Stimulated activated naive CD4-positive, alpha-beta T cell treated with Interleukin-2 at 50 U/mL for 16 hours (primary cell): ENCODE measurements at places on chromosomes 5 and 9.

DNA sequence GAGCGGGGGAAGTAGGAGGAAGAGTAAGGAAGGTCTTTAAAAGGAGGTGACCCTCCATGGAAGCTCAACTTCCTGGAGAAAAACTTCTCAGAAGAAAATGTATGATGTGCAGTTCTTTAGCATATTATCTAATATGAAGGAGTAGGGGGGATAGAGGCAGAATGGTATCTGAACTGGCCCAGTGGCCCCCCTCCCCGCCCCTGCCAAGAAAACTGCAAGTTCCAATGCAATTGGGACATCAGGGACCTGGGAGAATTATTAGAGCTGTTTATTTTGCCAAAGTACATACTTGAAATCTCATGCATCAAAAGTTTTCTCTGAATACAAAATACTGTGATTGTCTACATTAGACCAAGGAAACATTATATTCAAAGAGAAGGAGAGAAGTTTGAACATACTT, 40.6 kb upstream of the GAS1 start:
- no peak for DNase-seq

GRCh38 chr5:155529362-155529761, 515.8 kb downstream of the KIF4B start:
- no peak for DNase-seq

DNA sequence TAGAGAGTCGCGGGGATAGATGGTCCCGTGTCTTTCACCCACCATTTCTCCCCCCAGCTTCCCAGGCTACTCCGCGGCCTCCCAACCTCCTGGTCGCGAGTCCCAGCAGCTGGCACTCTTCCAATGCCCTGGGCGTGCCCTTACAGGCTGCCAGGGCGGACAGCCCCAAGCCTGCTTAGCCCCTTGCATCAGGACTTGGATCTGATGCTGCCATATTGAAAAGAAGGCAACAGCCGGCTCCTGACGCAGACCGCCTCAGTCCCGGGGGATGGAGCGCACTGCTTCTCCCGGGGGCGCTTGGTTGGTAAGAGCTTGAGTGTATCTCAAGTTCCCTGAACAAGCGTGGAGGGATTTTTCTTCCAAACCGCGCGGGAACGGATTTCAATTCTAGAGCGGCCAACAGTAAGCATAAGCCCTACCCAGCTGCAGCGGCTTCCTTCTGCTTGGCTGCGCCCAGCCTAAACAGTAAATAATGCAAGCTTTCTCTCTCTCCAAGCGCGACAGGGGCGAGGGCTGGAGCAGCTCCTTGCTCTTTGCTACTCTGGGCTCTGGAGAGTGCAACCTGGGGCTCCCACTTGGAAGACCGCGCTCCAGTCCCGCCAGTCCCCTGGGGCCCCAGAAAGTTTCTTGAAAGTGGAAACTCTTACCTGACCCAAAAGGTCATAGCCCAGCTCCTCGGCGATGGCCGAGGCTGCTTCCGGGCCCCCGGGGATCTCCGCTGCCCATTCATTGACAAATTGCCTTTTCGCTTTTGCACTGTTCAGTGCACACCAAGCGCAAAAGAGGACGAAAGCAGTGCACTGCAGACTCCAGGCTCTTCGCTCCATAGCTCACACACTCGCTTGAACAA, 607 bp downstream of the PCSK1 start:
- no peak for DNase-seq

GRCh38 chr5:39466846-39467245, 42.1 kb upstream of the DAB2 start:
- DNase-seq: no peak

DNA sequence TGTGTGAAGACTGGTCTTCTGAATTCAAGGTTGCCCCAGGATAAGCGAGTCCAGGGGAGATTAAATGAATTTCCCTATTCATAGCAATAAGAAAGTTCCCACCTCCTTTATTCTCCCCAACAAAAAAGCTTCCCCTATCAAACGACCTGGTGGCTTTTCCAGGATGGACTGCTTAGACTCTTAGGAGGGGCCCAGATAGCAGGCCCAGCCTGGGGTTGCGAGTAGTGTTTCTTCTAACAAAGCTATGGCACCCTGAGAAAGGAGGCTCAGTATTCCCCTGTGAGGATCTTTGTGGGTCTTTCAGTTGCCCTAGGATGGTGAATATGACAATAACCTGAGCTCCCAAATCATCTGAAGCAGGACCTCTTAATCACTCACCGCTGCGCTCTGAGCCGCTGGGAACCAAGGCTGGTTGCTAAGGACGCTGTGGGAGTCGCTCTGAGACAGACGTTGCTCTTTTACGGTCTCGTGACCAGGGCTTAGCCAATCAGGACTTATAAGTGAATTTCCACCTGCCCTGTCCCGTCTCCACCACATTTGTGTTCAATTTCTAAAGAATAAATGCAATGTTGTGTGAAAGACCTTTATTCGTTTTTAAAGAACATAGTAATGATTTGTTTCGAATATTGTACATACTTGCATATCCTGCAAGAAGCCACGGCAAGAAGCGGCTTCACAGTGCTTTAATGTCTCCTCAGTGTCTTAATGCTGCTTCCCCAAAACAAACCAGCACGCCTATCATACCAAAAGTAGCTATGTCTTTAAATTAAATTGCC, at the start of gene TMEM232:
Gene TMEM232, minus strand, starts transcription at position 423 of the 776 bp plus-strand sequence. CDS start 59,319 bp downstream, outside the sequence.
- peak; percentile 71 for DNase-seq

GRCh38 chr5:174446446-174446845, 277.9 kb upstream of the MSX2 start:
- DNase-seq: no peak

DNA sequence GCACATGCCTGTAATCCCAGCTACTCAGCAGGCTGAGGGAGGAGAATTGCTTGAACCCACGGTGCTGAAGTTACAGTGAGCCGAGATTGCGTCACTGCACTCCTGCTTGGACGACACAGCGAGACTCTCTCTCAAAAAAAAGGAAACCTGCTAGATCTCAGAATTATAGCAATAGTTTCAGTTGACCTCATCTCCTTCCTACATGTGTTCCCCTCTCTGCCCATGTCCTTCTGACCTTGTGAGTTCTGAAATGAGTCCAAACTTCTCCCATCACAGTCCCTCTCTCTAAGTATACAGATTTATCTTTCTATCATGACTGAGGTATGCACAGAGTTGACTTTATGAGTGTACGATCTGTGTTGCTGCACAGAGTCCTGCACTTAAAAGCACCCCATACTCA, 44.6 kb upstream of the SHOC1 start:
- DNase-seq: no peak

DNA sequence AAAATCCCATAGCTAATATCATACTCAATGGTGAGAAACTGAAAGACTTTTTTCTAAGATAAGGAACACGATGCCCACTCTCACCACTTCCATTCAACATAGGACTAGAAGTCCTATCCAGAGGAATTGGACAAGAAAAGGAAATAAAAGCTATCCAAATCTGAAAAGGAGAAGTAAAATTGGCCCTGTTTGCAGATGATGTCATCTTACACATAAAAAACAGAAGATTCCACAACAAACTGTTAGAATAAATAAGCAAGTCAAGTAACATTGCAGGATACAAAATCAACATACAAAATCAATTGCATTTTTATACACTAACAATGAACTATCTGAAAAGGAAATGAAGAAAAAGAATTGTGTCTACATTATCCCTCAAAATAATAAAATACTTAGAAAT, 308.0 kb downstream of the MCTP1 start:
- DNase-seq: no peak

- no peak for DNase-seq
Observed at GRCh38 chr9:134945509-134946275, 28.0 kb upstream of the FCN1 start.

DNA sequence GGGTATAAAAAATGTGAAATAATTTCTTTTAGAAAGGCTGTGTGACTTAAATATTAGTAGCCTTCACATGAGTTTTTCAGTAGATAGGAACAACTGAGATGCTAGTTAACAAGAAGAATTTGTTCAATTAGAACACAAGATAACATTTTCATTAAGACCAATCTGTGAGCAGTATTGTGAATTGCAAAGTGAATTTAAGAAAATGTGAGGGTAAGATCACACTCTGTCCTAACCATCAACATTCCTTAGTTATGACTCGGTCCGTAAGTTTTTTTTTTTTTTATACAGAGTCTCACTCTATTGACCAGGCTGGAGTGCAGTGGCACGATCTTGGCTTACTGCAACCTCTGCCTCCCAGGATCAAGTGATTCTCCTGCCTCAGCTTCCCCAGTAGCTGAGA, 180.2 kb upstream of the EGFLAM start:
- DNase-seq: no peak

GRCh38 chr5:145637396-145637795, 197.7 kb downstream of the PRELID2 start:
- no peak for DNase-seq

- no peak for DNase-seq
Observed at GRCh38 chr9:18994263-18994916, 38.6 kb downstream of the SAXO1 start.

GRCh38 chr9:16044579-16044881, 491.7 kb downstream of the CCDC171 start:
- no peak for DNase-seq

- no peak for DNase-seq
Observed at GRCh38 chr5:24714746-24715145, 70.0 kb upstream of the CDH10 start.

DNA sequence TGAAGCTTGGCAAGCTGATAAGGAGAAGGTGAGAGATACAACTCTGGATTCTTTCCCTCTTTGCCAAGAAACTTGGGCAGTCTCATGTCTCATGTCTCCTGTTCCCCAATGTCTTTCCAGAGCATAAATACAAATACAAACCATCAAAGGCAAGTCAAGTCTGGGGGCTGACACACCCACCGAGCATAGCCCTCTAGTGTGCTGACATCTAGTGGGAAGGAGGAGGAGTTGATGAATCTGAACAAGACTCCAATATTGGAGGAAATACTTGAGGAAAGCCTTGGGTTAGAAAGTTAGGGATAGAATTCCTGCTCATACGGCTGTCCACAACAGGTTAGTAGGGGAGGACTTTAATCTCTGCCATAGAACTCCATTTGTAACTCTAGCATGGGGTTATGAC, 8.6 kb downstream of the MLANA start:
- DNase-seq: no peak

GRCh38 chr9:13295556-13295955, 16.1 kb upstream of the MPDZ start:
- DNase-seq: no peak

DNA sequence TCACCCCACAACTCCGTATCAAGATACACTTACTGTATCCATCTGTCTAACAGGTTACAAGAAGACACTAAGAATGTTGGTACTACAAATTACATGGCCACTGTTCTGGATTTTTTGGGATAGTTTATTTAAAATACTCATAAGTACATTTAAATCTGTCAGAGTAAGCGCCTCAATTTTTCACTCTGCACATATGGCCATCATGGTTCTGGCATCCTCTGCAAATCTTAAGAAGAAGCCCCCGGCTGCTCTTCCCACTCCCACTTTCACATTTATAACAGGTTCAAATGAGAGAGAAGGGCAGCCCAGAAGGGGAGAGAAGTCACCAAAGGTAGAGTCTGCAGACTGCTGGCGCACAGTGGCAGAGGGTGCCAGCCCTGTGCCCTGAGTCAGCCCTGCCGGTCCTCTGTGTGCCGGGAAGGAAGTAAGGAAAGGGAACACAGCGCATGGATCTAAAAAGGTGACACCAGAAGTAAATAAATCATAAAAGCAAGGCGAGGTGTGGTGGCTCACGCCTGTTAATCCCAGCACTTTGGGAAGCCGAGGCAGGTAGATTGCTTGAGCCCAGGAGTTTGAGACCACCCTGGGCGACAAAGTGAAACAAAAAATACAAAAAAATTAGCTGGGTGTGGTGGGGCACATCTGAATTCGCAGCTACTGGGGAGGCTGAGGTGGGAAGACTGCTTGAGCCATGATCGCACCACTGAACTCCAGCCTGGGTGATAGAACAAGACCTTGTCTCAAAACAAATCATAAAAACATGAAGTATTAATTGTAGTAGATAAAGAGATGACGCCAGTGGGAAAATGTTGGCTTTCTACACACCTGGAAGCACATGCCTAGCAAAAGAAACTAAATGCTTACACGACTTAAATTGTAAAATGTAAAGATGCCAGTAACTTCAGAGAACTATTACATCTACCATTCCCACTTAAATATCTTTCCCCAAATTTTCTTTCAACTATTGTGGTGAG, 30.0 kb downstream of the RNF130 start:
- no peak for DNase-seq

- no peak for DNase-seq
Observed at GRCh38 chr5:75335486-75335885, 1.5 kb upstream of the HMGCR start.

- DNase-seq: no peak
Observed at GRCh38 chr5:148085977-148086705, 22.4 kb downstream of the SPINK5 start.

DNA sequence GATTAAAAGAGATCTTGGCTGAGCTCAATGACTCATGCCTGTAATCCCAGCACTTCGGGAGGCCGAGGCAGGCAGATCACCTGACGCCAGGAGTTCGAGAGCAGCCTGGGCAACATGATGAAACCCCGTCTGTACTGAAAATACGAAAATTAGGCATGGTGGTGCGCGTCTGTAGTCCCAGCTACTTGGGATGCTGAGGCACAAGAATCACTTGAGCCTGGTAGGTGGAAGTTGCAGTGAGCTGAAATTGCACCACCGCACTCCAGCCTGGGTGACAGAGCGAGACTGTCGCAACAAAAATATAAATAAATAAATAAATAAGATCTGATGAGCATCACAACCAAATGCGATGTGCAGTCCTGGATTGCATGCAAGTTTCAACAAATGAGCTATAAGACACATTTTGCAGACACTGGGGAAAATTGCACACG, 8.7 kb upstream of the ENG start:
- no peak for DNase-seq

DNA sequence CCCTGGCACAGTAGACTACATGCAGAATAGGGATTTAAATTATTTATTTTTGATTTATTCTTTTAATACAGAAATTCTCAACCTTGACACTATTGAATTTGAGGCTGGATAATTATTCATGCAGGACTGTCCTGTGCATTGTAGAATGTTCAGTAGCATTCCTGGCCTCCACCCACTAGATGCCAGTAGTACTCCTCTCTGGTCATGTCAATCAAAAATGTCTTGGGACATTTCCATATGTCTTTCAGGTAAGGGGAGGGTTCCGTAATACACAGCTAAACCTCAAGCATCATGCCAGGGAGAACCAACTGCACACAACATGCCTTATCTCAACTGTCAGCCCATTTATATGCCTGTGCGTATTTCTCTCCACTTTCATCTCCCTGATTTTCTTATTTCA, 231.8 kb downstream of the BRINP1 start:
- no peak for DNase-seq

GRCh38 chr5:125481506-125482465, 735.3 kb upstream of the ZNF608 start:
- no peak for DNase-seq

DNA sequence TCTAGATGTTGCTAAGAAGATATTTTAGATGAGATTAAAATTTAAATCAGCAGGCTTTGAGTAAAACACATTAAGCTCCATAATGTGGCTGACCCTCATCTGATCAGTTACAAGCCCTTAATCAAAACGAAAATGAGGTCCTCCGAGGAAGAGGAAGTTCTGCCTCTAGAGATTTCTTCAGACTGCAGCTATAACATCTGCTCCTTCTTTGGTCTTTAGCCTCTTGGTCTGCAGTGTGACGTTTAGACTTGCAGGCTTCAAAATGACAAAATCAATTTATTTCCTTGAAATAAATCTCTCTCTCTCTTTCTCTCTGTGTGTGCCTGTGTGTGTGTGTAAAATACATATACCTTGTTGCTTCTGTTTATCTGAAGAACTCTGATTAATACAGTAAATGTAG, 1429.8 kb upstream of the CDH9 start:
- no peak for DNase-seq
